ENCODE measurements at places on chromosomes 16 and 17.

DNA sequence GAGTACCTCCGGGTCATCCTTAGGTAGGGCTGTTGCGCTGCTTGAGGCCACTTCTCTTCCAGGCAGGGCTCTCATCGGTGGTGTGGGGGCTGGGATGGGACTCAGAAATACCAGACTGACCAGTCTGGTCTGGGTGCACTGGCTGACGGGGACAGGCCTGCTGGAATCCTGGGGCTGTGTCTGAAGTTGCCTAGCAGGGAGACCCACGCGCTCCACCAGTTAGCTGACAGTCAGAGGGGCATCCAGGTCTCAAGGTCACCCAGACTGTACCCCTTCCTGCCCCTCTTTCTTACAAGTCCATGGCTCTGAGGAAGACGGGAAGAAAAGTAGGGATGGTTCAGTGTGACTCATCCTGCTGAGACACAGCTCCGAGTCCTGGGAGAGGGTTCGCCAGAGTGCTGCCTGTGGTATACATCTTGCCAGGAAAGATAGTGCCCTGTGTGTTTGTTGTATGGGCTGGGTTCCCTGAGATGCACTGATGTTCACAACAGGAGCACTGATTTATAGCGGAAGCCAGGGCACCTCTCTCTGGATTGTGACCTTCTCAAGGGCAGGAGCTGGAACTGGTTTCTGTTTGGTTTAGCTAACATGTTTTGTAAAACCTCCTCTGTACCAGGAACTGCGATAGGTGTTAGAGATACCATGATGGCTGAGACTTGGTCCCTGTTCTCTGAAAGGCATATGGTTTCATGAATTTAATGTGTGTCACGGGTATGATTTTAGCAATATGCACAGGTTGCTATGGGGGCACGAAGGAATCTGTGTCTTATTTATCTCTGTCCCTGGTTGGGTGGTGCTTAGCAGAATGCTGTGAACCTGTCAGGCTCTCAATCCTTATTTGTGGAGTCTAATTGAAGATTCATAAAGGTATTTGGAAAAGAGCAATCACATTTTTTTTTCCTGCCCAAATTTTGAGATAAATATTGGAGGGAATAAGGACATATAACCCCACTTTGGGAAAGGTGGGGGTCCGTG lies 97.5 kb downstream of the OR1D5 start:
- no peak for DNase-seq

DNA sequence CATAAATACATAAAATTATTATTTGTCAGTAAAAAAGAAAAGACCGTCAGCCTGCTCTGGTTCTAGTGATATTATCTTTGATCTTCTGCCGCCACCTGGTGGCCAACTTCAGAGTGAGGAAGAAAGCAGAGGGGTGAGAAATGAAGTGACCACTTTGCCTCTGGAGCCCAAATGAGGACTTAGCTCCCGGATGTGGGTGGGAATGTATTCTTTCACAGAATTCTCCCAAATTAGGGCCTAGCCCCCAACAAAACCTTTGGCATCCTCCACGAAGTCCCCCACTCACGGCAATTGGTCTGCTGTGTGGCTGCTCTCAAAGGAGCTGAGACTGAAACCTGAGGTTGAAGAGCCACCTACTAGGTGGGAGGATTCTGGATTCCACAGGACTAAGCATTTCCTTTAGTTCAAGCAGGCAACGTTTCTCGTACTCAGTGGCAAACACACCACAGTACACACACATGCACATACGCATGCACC lies 4.9 kb upstream of the ZNF267 start:
- DNase-seq, result peak; percentile 83

DNA sequence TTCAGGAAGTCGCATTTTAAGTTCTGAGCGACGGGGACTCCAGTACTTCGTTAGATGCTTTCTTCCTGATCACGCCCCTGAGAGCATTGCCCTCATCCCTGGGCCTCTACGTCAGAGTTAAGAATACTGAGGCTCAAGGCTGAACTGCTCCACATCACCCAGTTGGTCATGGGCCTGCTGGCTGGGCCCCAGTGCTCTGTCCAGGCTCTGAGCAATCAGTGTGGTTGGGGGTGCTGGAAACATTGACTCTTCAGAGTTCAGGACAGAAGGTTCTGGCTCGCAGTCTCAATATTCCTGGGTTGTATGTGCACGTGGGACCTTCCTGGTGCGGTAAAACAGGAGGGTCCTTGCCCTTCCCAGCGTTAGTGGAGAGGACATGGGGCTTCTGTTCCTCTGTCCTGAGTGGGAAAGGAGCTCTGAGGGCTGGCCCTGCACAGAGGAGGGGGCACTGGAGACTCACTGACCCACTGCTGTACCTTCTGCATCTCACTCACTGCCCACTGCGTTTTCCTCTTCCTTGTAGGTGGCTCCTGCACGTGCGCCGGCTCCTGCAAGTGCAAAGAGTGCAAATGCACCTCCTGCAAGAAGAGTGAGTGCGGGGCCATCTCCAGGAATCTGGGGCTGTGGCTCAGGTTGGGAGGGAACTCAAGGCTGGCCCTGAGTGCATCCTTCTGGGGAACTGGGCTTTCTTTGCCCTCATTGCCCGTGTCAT lies 518 bp downstream of the MT1E start:
- DNase-seq, result peak; percentile 68

DNA sequence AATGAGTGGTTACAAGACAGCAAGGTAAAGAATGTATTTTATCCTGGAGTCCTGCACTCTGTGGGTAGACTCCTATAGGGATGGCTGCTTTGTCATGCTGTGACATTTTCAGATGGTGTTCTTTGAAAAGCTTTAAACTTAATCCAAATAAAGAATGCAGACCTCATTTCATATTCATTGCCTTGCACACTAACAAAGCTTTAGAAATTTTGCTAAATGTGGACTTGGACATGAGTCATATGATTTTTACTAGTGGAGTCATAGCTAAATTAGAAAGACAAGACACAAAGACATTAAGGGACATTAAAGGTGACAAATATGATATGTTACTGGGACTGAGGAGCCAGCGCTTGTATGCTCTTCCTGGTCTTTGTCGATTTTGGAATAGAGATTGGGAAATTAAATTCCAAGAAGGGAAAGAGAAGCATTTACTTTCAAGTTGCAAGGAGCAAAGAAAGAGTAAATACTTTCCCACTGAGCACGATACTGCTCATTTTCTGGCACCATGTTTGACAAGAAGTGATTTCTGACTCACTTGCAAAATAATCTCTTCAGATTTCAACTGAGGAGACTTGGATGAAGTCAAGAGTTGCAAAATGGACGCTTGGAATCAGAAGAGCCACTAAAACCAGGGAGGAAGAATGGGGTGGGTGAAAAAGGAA lies 152.9 kb upstream of the MYOCD start:
- DNase-seq, result no peak

DNA sequence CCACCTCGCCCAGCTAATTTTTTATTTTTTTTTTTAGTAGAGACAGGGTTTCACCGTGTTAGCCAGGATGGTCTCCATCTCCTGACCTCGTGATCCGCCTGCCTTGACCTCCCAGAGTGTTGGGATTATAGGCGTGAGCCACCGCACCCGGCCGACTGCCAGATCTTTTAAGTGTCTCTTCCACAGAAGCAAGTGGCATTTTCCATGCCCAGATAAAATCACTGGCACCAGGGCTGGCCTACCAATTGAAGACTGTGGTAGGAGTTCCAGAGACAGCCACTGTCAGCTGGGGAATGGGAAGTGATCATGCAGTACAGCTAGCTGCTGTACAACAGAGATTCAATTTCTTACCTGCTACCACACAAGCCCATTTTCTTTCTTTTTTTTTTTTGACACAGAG lies 17.9 kb downstream of the CNP start:
- no peak for DNase-seq

DNA sequence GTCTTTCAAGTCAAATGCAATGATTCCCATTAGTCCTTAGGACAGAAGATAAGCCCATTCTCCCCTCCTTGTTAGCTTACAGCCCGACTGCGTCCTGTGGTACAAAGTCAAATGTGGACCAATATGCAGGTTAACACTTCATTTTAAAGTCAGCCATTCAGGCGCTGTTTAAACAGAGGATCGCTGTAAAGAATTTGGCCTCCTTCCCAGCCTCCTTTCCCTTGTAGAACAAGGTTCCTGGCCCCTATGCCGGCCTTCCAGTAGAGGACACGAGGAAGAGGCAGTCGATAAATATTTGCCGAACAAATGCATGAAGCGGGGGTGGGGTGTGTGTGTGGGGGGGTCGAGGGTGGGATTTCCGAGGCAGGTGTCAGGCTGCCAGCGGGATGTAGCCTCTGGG lies 4.3 kb downstream of the SDK2 start:
- DNase-seq, result no peak

- DNase-seq, result peak; percentile 54
These were observed 63.3 kb downstream of the PECAM1 start for GRCh38 chr17:64327201-64327930.

- DNase-seq, result peak; percentile 83
These were observed 29.3 kb downstream of the HIC1 start for GRCh38 chr17:2084036-2084765.

Data from femur (tissue), 1 donor.